ENCODE measurements at places on chromosomes 6 and 20. TPM values are rescaled to one million over a fixed set of nuclear protein-coding genes. Genes with fewer than 3 reads are reported as not detected.

DNA sequence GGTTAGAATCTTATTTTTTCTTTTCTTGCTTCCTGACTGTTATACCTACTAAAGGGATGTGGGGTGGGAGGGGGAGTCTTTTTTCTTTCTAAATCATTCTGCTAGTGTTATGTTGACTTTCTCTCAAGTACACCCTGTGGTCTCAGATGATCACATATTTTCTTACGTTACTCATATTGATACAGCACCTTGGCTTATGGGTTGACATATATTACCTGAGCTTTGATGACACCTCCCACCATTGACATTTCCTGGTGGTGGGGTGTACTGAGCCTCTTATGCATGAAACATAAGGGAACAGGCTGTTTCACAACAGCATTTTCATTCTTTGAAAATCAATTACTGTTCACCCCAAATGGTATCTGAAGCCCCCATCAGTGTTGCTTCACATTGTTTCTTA lies 169.8 kb downstream of the MMS22L start:
- DNase-seq: no peak
- no peaks in the 10 kb centered on the region for H3K4me1 ChIP-seq
- no peak overlapping the region for H3K4me3 ChIP-seq

- DNase-seq: no peak
- no peaks in the 10 kb centered on the region for H3K36me3 ChIP-seq
- H3K4me3 ChIP-seq: no peak overlapping the region
- no peaks in the 10 kb centered on the region for H3K27me3 ChIP-seq
- no peaks in the 10 kb centered on the region for H3K4me1 ChIP-seq
Measured at GRCh38 chr20:6784210-6784631, 16.7 kb downstream of the BMP2 start.

LRP11 gene
- total RNA-seq: 10.8 TPM

DNA sequence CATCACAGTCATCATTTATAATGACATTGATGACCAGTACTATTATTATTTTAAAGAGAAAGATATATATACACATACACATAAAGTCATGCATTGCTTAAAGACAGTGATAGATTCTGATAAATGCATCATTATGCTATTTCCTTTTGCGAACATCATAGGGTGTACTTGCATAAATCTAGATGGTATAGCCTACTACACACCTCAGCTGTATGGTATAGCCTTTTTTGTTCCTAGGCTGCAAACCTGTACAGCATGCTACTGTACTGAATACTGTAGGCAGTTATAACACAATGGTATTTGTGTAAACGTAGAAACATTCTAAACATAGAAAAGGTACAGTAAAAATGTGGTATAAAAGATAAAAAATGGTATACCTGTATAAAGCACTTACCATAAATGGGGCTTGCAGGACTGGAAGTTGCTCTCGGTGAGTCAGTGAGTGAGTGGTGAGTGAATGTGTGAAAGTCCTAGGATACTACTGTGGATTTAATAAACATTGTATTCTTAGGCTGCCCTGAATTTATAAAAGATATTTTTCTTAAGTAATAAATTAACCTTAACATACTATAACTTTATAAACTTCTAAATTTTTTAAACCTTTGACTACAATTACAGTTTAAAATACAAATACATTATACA lies 23.9 kb downstream of the QKI start:
- H3K4me3 ChIP-seq: no peak overlapping the region
- DNase-seq: no peak
- no peak overlapping the region for H3K27ac ChIP-seq
- H3K36me3 ChIP-seq: no peaks in the 10 kb centered on the region
- H3K4me1 ChIP-seq: peaks cover 18% of the 10 kb centered on the region

AGER gene
- total RNA-seq: 13.2 TPM

HLA-DOA gene
- 0.69 TPM for total RNA-seq

DNA sequence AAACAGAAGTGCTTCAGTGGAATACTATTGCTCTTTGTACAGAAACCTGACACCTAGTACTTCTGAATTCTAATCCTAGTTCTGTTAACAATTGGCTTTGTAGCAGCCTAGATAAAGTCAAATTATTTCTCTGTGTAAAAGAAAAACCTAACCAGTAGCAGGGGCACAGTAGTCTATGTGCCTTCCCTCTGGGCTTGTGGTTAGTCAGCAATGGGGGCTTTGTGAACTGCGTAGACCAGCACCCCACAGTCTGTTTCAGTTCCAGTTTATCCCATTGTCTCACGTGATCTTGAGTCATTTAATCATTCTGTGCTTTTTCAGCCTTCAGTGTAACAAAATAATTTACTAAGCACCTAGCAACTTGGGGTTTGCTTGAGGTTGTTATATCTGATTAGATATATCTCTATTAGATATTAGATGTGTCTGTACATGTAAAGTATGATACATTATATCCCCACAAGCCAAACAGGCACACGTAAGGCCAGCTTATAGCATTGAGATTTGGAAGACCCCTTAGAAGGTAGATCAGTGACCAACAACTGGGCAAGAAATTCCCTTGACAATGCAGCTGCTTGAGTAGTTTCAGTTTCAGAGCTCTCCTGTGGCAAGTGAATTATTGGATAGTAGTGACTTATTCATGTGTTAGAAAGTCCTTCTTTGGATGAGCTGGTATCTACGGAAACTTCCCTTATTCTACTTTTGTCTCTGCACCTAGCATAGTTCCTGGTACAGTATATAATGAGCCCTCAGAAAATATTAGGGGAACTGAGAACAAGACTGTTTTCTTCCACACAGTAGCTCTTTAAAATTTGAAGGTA lies 27.9 kb upstream of the CCR6 start:
- no peaks in the 10 kb centered on the region for H3K4me1 ChIP-seq
- peaks cover 3% of the 10 kb centered on the region for H3K36me3 ChIP-seq
- DNase-seq: no peak
- H3K27ac ChIP-seq: no peak overlapping the region

All from glutamatergic neuron (in vitro differentiated cells).